Lung (tissue), 17 donors: ENCODE measurements at places on chromosomes 13 and 19. TPM values are rescaled to one million over a fixed set of nuclear protein-coding genes. Genes with fewer than 3 reads are reported as not detected.

ZNF296 gene
- total RNA-seq = 0.43 TPM

MYPOP gene
- 6.7 TPM for total RNA-seq

ZNF541 gene
- not detected for total RNA-seq

GPR4 gene
- total RNA-seq = 11.0 TPM

C5AR1 gene
- total RNA-seq = 9.6 TPM

PSG11 gene
- not detected for total RNA-seq

DNA sequence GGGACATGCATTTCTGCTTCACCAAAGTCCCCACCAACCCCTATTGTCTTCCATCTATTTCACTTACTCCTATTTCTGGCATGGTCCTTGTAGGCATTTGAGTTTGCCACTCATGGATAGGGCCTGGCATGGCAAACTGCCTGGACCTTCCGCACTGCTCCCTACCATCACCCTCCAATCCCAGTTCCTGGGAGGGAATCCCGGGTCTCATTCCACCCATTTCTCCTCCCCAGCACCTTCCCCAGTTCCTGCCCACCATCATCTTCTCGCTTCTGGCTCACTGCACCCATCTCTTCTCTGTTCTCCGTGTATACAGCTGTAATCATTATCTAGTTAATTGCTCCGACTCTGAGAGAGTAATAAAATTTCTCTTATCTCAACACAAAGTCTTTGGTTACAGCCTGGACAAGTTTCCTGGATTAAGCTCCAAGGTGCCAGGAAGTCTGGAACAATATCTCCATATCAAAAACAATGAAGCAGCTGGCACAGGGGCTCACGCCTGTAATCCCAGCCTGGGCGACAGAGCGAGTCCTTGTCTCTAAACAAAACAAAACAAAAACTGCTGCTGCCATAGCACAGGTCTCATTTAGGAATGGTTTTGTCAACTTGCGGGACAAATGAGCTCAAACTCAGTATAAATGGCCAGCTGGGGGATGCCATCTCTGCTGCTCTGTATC lies 17.0 kb upstream of the COX7A1 start:
- peak; percentile 30 for DNase-seq
- no peaks in the 10 kb centered on the region for H3K36me3 ChIP-seq
- H3K27ac ChIP-seq = peak overlapping the region; percentile 85
- H3K4me1 ChIP-seq = peaks cover 3% of the 10 kb centered on the region

GRCh38 chr13:54210397-54211049 lies 1181.9 kb downstream of the OLFM4 start:
- no peak overlapping the region for H3K4me3 ChIP-seq
- no peaks in the 10 kb centered on the region for H3K4me1 ChIP-seq
- DNase-seq = peak; percentile 7
- H3K27me3 ChIP-seq = no peaks in the 10 kb centered on the region

DNA sequence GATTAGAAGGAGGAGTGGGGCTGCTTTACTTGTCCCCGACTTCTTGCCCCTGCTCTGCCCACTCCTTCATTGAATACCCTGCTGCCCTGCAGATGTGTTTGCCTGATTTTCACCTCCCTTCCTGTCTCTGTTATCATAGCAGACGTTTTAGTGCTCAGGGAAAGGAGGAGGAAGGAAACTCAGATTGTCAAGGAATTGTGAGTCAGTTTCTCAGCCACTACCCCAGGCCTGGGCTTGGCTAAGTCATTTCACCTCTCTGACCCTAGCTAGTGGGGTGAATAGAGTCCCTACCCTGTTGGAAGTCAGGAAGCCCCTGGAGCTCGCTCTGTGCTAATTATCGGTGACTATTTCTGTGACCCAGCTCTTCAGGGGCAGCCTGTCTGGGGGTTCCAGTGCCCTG lies 3.9 kb downstream of the BCKDHA start:
- H3K36me3 ChIP-seq = peaks cover 6% of the 10 kb centered on the region
- peaks cover 24% of the 10 kb centered on the region for H3K4me1 ChIP-seq
- H3K4me3 ChIP-seq = no peak overlapping the region
- DNase-seq = no peak
- H3K27me3 ChIP-seq = no peaks in the 10 kb centered on the region
- H3K27ac ChIP-seq = peak overlapping the region; percentile 38

- peaks cover 13% of the 10 kb centered on the region for H3K36me3 ChIP-seq
- DNase-seq = no peak
- no peaks in the 10 kb centered on the region for H3K4me1 ChIP-seq
- H3K27ac ChIP-seq = no peak overlapping the region
Observed at GRCh38 chr13:110517505-110518225, 43.9 kb downstream of the RAB20 start.

DNA sequence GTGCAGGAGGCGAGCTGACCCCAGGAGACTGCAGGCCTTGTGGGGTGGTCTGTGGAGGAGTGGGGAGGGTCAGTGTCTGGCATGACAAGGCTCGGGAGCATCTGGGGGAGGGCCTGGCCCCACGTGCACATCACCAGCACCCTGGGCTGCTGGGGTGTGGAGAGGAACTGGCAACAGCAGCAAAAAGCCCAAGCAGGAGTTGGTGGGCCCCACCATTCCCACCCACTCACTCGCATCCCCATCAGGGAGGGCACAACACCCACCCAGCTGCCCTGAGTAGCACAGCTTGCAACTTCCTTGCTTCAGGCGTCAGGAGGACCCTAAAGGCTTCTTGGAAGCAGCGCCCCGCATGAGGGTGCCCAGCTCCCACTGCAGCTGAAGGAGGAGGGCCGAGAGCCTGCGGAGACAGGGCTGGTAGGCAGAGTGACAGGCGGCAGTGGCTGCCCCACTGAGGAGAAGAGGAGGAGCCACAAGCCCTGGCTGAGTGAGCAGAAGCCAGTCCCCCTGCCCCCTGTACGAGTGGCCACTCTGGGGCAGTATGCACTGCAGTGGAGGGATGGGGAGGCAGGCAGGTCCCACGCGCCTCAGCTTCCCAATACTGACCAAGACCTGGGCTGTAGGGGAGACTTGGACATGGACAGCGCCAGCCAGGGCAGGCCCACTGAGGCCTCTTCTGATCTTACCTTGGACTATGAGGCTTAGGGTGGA lies 26.5 kb downstream of the ELL start:
- no peaks in the 10 kb centered on the region for H3K36me3 ChIP-seq
- H3K27ac ChIP-seq = no peak overlapping the region
- peaks cover 17% of the 10 kb centered on the region for H3K4me1 ChIP-seq
- no peak overlapping the region for H3K4me3 ChIP-seq
- DNase-seq = no peak
- no peaks in the 10 kb centered on the region for H3K27me3 ChIP-seq

GRCh38 chr19:47358936-47359335 lies 9.8 kb downstream of the DHX34 start:
- H3K27me3 ChIP-seq = no peaks in the 10 kb centered on the region
- H3K4me1 ChIP-seq = peaks cover 3% of the 10 kb centered on the region
- H3K36me3 ChIP-seq = peaks cover 35% of the 10 kb centered on the region
- DNase-seq = no peak

DNA sequence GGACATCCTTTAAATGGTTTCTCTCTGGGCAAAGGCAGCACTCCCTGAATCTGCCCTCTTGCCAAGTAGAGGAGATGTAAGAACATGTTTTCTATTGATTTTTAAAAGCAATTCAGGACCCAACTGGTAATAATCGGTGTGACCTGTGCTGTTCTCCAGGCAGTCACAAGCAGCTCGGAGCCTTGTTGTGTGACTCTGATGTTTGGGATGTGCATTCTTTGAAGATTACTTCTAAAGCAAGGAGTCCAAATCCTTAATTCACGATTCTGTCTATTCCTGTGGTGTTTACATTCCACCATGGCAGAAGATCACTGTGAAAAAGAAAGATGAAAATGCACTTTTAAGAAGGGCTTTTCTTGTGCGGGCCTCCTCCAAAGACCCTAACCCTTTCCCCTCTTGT lies 122.3 kb upstream of the ZNF536 start:
- no peak overlapping the region for H3K27ac ChIP-seq
- H3K4me3 ChIP-seq = no peak overlapping the region
- DNase-seq = no peak
- peaks cover 3% of the 10 kb centered on the region for H3K4me1 ChIP-seq

DNA sequence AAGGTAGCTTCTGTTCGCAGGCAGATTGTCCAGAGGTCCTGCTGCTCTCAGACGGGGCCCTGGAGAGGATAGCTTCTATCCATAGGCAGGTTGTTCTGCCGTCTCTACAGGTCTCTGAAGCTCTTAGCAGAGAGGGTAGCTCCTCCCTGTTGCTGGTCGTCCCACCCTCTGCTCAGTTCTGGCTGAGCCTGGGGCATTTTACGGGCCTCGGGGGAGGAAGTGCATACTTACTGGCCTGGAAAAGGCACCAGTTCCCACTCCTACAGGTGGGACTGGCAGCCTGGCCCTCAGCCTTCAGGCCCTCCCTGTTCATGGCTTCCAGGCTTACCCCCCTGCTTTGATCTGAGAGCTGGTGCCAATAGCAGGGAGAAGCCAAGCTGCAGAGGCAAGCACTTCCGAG lies 42.3 kb downstream of the USPL1 start:
- DNase-seq = no peak
- no peaks in the 10 kb centered on the region for H3K27me3 ChIP-seq
- peaks cover 11% of the 10 kb centered on the region for H3K36me3 ChIP-seq

DNA sequence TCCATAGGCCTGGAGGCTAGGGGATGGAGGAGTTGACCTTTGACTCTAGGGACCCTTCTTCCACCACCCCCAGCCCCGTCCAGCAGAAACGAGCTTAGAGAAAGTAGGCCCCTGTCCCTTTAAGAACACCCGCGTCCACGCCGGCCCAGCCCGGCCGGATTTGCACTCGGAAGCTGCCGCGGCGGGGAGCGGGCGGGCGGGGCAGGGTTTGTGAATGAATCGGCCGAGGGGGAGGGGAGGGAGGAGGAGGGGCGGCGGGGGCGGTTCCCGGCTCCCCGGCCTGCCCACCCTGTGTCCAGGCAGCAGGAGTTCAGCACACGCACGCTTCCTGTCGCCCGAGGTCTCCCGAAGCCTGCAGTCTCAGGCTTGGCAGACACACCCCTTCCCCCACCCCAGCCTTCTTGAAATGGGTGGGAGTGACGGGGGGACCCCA lies 1.5 kb downstream of the UNC13A start:
- H3K27ac ChIP-seq = no peak overlapping the region
- peaks cover 3% of the 10 kb centered on the region for H3K27me3 ChIP-seq
- DNase-seq = peak; percentile 6
- no peak overlapping the region for H3K4me3 ChIP-seq
- no peaks in the 10 kb centered on the region for H3K4me1 ChIP-seq
- H3K36me3 ChIP-seq = no peaks in the 10 kb centered on the region

- no peak overlapping the region for H3K4me3 ChIP-seq
- H3K4me1 ChIP-seq = no peaks in the 10 kb centered on the region
- H3K27ac ChIP-seq = peak overlapping the region; percentile 18
- peaks cover 14% of the 10 kb centered on the region for H3K36me3 ChIP-seq
- no peaks in the 10 kb centered on the region for H3K27me3 ChIP-seq
- no peak for DNase-seq
Observed at GRCh38 chr19:29677001-29677817, 11.9 kb downstream of the PLEKHF1 start.
